ENCODE measurements at places on chromosomes 5 and 9.

GRCh38 chr5:16600397-16600796 is 16.4 kb downstream of the RETREG1 start:
- no peaks in the 10 kb centered on the region for H3K4me1 ChIP-seq
- H3K4me3 ChIP-seq = no peak overlapping the region
- no peaks in the 10 kb centered on the region for H3K27me3 ChIP-seq

DNA sequence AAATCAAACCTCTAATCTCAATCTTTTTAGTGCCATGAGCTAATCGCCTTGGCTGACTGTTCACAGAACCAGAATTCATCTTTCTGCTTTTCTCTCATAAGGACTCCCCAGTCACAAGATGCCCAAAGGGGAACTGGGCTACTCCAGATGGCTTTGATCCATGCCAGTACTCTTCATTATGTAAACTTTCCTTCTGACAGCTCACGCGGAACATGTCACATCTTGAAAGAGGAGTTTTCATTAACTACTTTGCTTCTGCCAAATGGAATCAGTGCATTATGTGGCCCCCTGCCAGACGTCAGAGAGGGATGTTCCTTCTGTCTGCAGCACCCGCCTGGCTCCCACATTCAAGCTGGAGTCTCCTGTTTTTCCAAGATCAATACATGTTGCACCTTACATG is 142.1 kb upstream of the NMUR2 start:
- no peak overlapping the region for H3K27ac ChIP-seq
- no peaks in the 10 kb centered on the region for H3K4me1 ChIP-seq
- H3K4me3 ChIP-seq = no peak overlapping the region
- H3K36me3 ChIP-seq = no peaks in the 10 kb centered on the region
- no peaks in the 10 kb centered on the region for H3K27me3 ChIP-seq

DNA sequence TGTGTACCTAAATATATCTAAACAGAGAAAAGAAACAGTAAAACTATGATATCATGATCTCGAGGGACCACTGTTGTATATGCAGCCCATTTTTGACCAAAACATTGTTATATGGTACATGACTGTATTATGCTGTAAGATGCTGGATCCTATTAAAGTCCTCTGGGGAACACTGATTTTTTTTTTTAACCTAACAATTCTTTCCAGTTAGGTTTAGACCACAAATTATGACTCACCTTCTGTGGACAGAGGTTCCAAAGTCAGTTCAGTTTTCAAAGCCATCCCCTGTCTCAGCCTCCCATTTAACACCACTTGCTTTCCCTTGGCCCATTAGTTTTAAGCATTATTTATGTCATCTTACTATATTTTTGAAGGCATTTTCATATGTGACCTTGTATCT is 27.1 kb downstream of the TRMO start:
- peaks cover 3% of the 10 kb centered on the region for H3K36me3 ChIP-seq
- H3K4me3 ChIP-seq = no peak overlapping the region
- H3K27me3 ChIP-seq = no peaks in the 10 kb centered on the region
- DNase-seq = no peak
- H3K4me1 ChIP-seq = no peaks in the 10 kb centered on the region

- H3K4me3 ChIP-seq = no peak overlapping the region
- H3K27me3 ChIP-seq = no peaks in the 10 kb centered on the region
- no peak for DNase-seq
- H3K36me3 ChIP-seq = no peaks in the 10 kb centered on the region
- H3K27ac ChIP-seq = no peak overlapping the region
Observed at GRCh38 chr5:52013523-52013922, 630.3 kb downstream of the ISL1 start.

DNA sequence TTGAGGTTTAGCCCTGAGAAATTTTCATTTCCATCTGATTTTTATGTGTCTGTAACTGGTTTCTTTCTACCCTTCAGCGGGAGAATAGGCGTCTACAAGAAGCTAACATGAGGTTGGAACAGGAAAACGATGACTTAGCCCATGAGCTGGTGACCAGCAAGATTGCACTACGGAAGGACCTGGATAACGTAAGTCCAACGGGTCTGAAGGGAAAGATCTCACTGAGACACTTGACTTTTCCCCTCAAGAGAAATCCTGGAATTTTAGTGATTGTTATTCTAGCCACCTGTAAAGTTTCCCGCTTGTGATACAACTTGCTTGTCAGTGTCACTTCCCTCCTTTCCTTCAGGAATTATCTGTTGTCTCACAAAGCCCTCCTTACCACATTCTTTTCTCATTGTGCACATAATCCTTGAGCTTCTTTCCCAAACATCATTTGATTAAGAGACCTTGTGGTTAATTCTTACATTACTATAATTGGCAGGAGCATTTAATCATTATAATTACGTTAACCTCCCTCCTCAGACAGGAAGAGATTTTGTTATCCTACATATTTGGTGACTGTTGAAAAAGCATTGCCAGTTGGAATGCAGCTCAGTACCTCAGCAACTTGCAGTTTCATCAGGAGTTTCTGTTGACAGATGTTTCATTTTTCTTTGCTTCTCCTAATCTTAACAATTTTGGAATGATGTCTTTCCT is 56.9 kb downstream of the GPR21 start:
- no peaks in the 10 kb centered on the region for H3K27me3 ChIP-seq
- H3K4me1 ChIP-seq = no peaks in the 10 kb centered on the region
- H3K4me3 ChIP-seq = no peak overlapping the region

Measured in thymus (tissue), 14 donors.